ENCODE measurements at places on chromosomes 12 and 14. TPM values are rescaled to one million over a fixed set of nuclear protein-coding genes. Genes with fewer than 3 reads are reported as not detected.

Gene NUAK1
- 29.7 TPM for total RNA-seq

Gene SLC4A8
- total RNA-seq, result not detected

Gene B3GNT4
- total RNA-seq, result not detected

DNA sequence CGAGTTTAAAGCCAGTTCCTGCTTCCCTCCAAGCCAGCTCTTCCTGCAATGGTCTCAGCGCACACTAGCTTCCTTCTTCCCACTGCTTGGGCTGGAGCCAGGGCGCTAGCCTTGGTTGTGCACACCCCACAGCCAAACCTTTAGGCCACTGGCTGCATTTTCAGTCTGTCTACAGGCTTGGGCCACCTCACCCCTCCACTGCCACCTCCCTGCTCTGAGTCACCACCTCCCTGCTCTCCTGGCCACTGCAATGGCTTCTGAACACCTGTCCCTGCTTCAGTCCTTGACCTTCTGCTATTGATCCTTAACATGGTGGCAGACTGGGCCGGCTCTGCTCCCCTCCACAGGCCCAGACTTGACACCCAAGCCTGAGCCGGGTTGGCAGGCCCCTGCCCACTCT is 151.1 kb downstream of the RBM19 start:
- no peak overlapping the region for H3K4me3 ChIP-seq
- H3K4me1 ChIP-seq, result no peaks in the 10 kb centered on the region
- no peaks in the 10 kb centered on the region for H3K36me3 ChIP-seq
- H3K27ac ChIP-seq, result no peak overlapping the region
- DNase-seq, result no peak

DNA sequence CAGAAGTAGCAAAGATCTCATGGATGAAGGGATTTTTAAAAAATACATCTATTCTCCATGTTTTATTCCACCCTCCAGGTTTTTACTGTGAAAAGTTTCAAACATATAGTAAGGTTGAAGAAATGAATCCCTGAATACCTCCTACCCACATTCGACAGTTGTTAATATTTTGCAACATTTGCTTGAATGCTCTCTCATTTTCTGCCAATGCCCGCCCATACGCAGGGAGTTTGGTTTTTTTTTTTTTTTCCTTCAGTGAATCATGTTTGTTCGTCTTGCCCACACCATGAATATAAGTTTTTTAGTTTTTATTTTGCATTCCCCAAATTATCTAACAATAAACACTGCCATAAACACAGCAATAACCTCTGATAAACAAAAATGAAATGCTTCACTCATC is 82.9 kb downstream of the MAP1LC3B2 start:
- no peaks in the 10 kb centered on the region for H3K27me3 ChIP-seq
- DNase-seq, result no peak
- no peaks in the 10 kb centered on the region for H3K4me1 ChIP-seq

GRCh38 chr12:48123169-48123568 is 4.0 kb downstream of the PFKM start:
- peaks cover 42% of the 10 kb centered on the region for H3K36me3 ChIP-seq
- H3K27ac ChIP-seq, result no peak overlapping the region
- no peak for DNase-seq
- H3K4me1 ChIP-seq, result peaks cover 2% of the 10 kb centered on the region

DNA sequence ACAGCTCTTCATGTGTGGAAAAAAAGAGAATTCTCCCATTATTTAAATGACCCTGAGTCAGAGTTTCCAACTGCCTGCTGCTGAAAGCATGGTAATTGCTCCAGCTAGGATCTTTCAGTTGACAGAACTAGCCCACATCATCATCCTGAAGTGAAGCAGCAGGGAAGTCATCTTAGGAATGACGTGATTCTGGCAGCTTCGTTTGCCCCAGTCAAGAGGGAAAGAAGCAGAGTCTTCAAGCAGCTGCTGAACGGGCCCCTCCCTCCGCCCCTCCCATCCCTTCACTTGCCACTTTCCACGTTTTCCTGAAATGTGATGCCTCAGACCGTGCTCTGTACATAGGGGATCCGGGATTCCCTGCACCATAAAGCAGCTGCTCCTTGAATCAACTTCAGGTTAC is 455.0 kb upstream of the TMEM132C start:
- no peak overlapping the region for H3K4me3 ChIP-seq
- no peaks in the 10 kb centered on the region for H3K4me1 ChIP-seq
- no peaks in the 10 kb centered on the region for H3K27me3 ChIP-seq
- H3K36me3 ChIP-seq, result no peaks in the 10 kb centered on the region

DNA sequence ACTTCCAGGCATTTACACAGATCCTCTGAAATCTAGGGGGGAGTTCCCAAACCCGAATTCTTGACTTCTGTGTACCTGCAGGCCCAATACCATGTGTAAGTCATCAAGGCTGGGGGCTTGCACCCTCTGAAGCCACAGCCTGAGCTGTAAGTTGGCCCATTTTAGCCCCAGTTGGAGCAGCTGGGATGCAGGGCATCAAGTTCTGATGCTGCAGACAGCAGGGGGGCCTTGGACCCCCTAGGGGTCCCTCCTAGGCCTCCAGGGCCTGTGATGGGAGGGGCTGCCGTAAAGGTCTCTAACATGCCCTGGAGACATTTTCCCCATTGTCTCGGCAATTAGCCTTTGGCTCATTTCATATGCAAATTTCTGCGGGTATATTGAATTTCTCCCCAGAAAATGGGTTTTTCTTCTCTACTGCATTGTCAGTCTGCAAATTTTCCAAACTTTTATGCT is 59.5 kb downstream of the LRIG3 start:
- no peaks in the 10 kb centered on the region for H3K4me1 ChIP-seq
- no peak overlapping the region for H3K4me3 ChIP-seq
- H3K27me3 ChIP-seq, result no peaks in the 10 kb centered on the region
- DNase-seq, result no peak

DNA sequence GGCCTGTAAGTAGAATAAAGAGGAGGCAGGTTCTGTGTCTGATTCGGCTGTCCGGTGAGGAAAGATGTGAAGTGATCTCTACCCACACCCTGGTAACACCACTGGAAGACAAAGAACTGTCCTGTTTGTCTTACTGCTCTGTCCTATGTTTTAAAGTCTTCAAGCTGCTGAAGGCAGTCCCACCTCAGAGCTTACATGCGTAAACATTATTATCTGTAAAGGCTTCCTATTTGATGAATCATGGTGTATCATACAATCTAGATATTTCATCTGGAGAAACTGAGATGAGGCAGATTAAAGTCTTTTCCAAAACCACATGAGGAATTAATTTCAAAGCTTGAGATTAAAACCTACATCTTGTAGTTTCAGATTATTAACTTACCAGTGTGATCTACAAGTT is 427.6 kb downstream of the ZFP36L1 start:
- no peak overlapping the region for H3K4me3 ChIP-seq
- peak overlapping the region; percentile 89 for H3K27ac ChIP-seq
- H3K4me1 ChIP-seq, result peaks cover 12% of the 10 kb centered on the region
- no peaks in the 10 kb centered on the region for H3K27me3 ChIP-seq
- no peaks in the 10 kb centered on the region for H3K36me3 ChIP-seq

GRCh38 chr12:113889076-113889475 is 77.0 kb downstream of the RBM19 start:
- no peak overlapping the region for H3K27ac ChIP-seq
- H3K4me3 ChIP-seq, result no peak overlapping the region
- H3K36me3 ChIP-seq, result no peaks in the 10 kb centered on the region
- H3K4me1 ChIP-seq, result no peaks in the 10 kb centered on the region
- H3K27me3 ChIP-seq, result no peaks in the 10 kb centered on the region
- no peak for DNase-seq

- H3K4me1 ChIP-seq, result peaks cover 3% of the 10 kb centered on the region
- H3K36me3 ChIP-seq, result no peaks in the 10 kb centered on the region
- peak overlapping the region; percentile 54 for H3K4me3 ChIP-seq
- no peaks in the 10 kb centered on the region for H3K27me3 ChIP-seq
- H3K27ac ChIP-seq, result peak overlapping the region; percentile 71
Observed at GRCh38 chr12:27555361-27555760, 31.4 kb downstream of the PPFIBP1 start.

- no peak for DNase-seq
- no peak overlapping the region for H3K4me3 ChIP-seq
- H3K27ac ChIP-seq, result no peak overlapping the region
- H3K4me1 ChIP-seq, result no peaks in the 10 kb centered on the region
- no peaks in the 10 kb centered on the region for H3K36me3 ChIP-seq
Observed at GRCh38 chr12:88334271-88334670, 192.2 kb downstream of the TMTC3 start.

DNA sequence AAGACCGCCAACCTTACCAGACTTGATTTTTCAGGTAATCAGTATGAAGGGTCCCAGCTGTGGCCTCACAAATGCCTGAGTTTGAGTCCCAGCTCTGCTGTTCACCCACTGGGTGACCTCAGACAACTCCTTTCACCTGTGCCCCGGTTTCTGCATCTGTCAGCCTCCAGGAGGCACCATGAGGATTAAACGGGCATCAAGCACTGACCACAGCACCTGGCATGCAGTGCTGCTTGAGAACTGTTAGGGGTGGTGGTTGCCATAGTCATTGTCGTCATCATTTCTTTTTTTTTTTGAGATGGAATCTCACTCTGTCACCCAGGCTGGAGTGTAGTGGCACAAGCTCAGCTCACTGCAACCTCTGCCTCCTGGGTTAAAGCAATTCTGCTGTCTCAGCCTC is 57.9 kb downstream of the PHETA1 start:
- H3K27me3 ChIP-seq, result no peaks in the 10 kb centered on the region
- H3K4me3 ChIP-seq, result no peak overlapping the region
- H3K36me3 ChIP-seq, result no peaks in the 10 kb centered on the region
- DNase-seq, result no peak
- no peaks in the 10 kb centered on the region for H3K4me1 ChIP-seq
- H3K27ac ChIP-seq, result no peak overlapping the region

GRCh38 chr12:96879301-96879700 is 27.8 kb upstream of the NEDD1 start:
- no peak overlapping the region for H3K27ac ChIP-seq
- no peak overlapping the region for H3K4me3 ChIP-seq
- DNase-seq, result no peak
- H3K36me3 ChIP-seq, result no peaks in the 10 kb centered on the region
- no peaks in the 10 kb centered on the region for H3K27me3 ChIP-seq

Data from ascending aorta (tissue), 2 donors.